Activated CD4-positive, CD25-positive, alpha-beta regulatory T cell (primary cell): ENCODE measurements at places on chromosomes 5 and 9.

GRCh38 chr9:113187929-113188595 lies 33.0 kb downstream of the FKBP15 start:
- no peak for DNase-seq

GRCh38 chr5:149228618-149229297 lies 42.9 kb upstream of the AFAP1L1 start:
- DNase-seq: no peak

GRCh38 chr5:150946351-150946905 lies 41.6 kb upstream of the ZNF300 start:
- DNase-seq: no peak

DNA sequence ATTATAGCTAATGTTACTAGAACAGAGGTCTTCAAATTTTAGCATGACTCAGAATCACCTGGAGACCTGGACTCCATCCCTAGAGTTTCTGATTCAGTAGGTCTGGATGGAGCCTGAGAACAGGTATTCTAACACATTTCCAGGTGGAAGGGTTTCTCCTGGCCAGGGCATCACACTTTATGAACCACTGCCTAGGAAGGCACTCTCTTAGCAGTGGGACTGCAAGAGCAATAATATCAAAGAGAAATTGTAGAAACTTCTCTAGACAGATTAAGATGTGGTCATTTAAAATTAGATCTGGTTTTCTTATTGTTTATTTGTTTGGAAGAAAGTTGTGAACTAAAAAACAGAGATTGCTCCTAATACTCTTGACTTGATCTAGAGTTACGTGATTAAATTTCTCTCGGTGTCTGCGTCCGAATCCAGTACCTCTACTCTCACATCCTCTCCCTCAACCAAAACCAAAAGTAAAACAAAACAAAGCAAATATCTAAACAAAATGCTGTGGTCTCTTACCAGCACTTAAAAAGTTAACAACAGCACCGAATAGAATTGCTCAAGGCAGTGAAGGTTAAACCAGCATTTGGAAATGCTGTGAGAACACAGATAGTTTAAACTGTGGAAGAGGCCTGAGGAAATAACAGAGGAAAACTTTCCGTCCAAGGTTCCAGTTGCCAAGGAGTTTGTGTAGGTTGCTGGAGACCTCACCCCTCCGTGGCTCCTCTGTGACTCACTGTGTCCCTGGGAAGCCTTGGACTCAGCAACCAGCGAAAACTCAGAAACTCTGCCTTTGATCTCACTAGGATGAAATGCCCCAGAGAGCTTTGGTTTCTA lies 193.4 kb downstream of the ARRDC3 start:
- no peak for DNase-seq

- DNase-seq: no peak
Observed at GRCh38 chr9:14316602-14317300, 2.8 kb upstream of the NFIB start.

- DNase-seq: no peak
Observed at GRCh38 chr5:168356592-168356991, 65.1 kb downstream of the WWC1 start.

GRCh38 chr5:154165886-154166285 lies 24.6 kb upstream of the GALNT10 start:
- DNase-seq: no peak

- DNase-seq: no peak
Observed at GRCh38 chr5:1419476-1420210, 25.6 kb downstream of the SLC6A3 start.

DNA sequence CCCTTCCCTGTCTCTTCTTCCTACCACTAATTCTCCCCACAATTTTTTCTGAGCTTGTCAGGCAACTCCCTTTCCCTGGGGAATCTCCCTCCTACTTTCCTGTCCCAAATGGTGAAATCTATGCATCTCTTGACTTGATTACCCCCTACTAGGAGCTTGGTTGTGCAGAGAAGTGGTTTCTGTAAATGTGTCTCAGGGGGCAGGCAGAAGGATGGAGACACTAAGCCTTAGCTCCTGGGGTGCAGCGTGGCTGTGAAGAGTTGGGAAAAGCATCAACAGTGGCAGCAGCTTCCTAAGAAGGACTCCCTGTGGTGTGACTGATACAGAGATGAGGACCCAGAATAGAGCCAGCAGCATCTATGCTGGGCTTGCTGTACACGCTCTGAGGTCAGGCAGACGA lies 62.3 kb downstream of the NRG2 start:
- DNase-seq: no peak

DNA sequence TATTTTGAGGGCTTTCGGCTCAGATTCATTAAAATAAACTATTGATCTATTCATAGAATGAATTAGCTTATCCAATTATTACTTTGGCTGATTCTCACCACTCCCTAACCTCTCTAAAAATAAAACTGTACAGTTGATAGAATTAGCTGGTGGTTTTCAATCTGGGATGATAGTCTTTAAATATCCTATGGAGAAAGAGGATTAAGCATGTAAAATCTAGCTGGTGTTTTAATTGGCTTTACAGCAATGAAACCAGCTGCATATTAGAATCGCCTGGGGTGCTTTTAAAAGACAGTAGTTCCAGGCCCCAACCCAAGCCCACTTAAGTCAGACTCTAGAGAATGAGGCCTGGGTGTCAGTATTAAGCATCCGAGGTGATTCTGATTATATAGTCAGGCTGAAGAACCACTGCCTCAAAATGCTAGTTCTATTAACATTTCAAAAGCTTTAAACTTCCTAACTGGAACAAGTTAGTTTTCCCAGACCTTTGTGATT lies 95.1 kb downstream of the MAP1B start:
- DNase-seq: no peak
